ENCODE measurements at places on chromosomes 7 and 10. TPM values are rescaled to one million over a fixed set of nuclear protein-coding genes. Genes with fewer than 3 reads are reported as not detected.

- H3K36me3 ChIP-seq: peaks cover 7% of the 10 kb centered on the region
- peak within 1 kb of the TSS; percentile 95 for H3K27ac ChIP-seq
- peak; percentile 77 for DNase-seq
These were observed at the start of gene NDUFB8 for GRCh38 chr10:100529475-100530298. Gene NDUFB8 (minus strand): TSS chr10:100529871. CDS start chr10:100529851, 20 bp downstream.

GRCh38 chr10:60524541-60524940, 134.9 kb upstream of the ANK3 start:
- peaks cover 12% of the 10 kb centered on the region for H3K4me1 ChIP-seq
- H3K4me3 ChIP-seq: no peak overlapping the region
- no peak overlapping the region for H3K27ac ChIP-seq
- H3K36me3 ChIP-seq: peaks cover 1% of the 10 kb centered on the region

- peaks cover 6% of the 10 kb centered on the region for H3K36me3 ChIP-seq
- H3K27ac ChIP-seq: no peak overlapping the region
- H3K27me3 ChIP-seq: peaks cover 53% of the 10 kb centered on the region
- no peak overlapping the region for H3K4me3 ChIP-seq
- H3K4me1 ChIP-seq: peaks cover 3% of the 10 kb centered on the region
These were observed 222.1 kb downstream of the GLI3 start for GRCh38 chr7:42014625-42015618.

GRCh38 chr7:73971322-73971703, 56.7 kb upstream of the ELN start:
- peaks cover 9% of the 10 kb centered on the region for H3K4me1 ChIP-seq
- no peak overlapping the region for H3K4me3 ChIP-seq
- DNase-seq: no peak
- H3K27ac ChIP-seq: no peak overlapping the region
- H3K36me3 ChIP-seq: no peaks in the 10 kb centered on the region
- peaks cover 9% of the 10 kb centered on the region for H3K27me3 ChIP-seq

The SLC26A5 gene
- not detected for total RNA-seq

DNA sequence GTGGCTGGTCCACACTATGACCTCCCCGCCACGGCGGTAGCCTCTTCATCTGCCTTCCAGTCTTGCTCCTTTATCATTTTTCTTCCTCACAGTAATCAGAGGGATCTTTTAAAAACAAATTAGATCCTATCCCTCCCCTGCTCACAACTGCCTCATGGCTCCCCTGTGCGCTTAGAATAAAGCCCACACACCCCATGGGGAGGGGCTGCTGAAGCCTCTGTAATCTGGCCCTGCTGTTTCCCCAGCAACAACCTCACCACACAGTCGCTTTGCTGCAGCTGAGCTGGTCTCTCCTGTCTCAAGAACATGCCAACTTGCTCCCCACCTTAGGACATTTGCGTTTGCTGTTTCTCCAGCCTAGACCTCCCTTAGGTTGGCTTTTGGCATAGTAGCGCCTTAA, 41.0 kb downstream of the SP8 start:
- no peak overlapping the region for H3K27ac ChIP-seq
- no peak for DNase-seq
- no peaks in the 10 kb centered on the region for H3K36me3 ChIP-seq
- H3K4me1 ChIP-seq: peaks cover 4% of the 10 kb centered on the region
- no peak overlapping the region for H3K4me3 ChIP-seq

- no peaks in the 10 kb centered on the region for H3K27me3 ChIP-seq
These were observed 139.8 kb upstream of the NAMPT start for GRCh38 chr7:106424476-106425016.

DNA sequence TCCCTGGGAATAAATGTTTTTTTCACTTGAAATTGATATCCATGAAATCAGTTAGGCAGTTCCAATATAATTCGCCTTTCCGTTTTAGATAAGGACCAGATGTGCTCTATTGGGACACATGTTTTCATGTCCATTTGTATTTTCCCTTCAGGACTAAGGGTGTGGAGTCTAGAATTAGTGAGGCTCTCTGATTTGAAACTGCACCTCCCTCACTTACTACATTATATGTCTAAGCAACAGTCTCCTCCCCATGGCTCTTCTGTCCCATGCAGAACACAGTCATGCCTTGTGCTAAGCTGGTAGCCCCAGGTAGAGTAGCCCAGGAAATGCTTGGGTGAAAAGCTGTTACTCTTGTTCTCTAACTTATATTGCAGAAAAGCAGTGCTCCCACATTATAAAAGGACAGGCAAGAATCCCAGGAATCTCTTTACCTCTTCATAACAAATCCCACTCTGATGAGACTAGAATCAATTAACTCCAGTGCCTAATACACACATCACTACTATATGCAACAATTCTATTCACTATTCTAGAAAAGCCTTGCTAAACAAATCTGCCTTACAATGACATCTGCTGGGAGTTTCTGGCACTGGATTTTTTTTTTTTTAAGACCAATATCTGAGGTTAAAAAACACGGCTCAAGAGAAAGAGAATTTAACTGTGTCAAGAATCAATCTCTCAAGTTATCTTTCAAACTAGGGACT, 293.9 kb downstream of the SNX13 start:
- no peak overlapping the region for H3K4me3 ChIP-seq
- H3K36me3 ChIP-seq: no peaks in the 10 kb centered on the region
- no peaks in the 10 kb centered on the region for H3K4me1 ChIP-seq
- H3K27me3 ChIP-seq: no peaks in the 10 kb centered on the region
- no peak overlapping the region for H3K27ac ChIP-seq
- DNase-seq: no peak

GRCh38 chr10:26410356-26410755, 27.8 kb upstream of the APBB1IP start:
- no peak overlapping the region for H3K4me3 ChIP-seq
- DNase-seq: no peak
- H3K27ac ChIP-seq: no peak overlapping the region
- no peaks in the 10 kb centered on the region for H3K36me3 ChIP-seq

GRCh38 chr7:109663806-109664205, 1094.1 kb downstream of the DNAJB9 start:
- H3K27ac ChIP-seq: no peak overlapping the region
- H3K27me3 ChIP-seq: no peaks in the 10 kb centered on the region
- H3K4me1 ChIP-seq: peaks cover 3% of the 10 kb centered on the region
- no peak for DNase-seq

- no peaks in the 10 kb centered on the region for H3K4me1 ChIP-seq
- no peaks in the 10 kb centered on the region for H3K27me3 ChIP-seq
- no peak for DNase-seq
- no peaks in the 10 kb centered on the region for H3K36me3 ChIP-seq
- H3K4me3 ChIP-seq: no peak overlapping the region
- no peak overlapping the region for H3K27ac ChIP-seq
These were observed 15.4 kb downstream of the OGDHL start for GRCh38 chr10:49746626-49747302.
